NCI-H1436 treated with DMSO at 0.1 percent for 48 hours (cell line): ENCODE measurements at places on chromosomes 11 and 22.

- no peak for DNase-seq
These were observed 15.3 kb downstream of the MACROD1 start for GRCh38 chr11:64150481-64151239.

DNA sequence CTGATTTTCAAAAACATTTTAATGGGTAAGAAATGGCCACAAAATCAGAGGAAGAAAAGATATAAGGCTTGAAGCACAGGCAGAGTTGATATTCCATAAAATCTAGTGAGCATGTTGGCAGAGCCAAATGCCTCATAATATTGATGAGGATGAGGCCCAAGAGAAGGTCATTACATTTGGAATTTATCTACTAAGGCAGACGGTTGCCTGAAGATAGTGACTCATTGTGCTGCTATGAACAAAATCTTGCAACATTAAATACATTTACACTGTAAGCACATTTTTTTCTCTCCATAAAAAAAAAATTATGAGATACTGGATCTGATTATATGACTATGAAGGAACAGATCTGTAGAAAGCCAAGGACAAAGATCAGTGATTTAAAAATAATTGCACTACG lies 881.4 kb upstream of the CHORDC1 start:
- no peak for DNase-seq

- DNase-seq, result no peak
These were observed 56.5 kb downstream of the MED15 start for GRCh38 chr22:20563941-20564371.

DNA sequence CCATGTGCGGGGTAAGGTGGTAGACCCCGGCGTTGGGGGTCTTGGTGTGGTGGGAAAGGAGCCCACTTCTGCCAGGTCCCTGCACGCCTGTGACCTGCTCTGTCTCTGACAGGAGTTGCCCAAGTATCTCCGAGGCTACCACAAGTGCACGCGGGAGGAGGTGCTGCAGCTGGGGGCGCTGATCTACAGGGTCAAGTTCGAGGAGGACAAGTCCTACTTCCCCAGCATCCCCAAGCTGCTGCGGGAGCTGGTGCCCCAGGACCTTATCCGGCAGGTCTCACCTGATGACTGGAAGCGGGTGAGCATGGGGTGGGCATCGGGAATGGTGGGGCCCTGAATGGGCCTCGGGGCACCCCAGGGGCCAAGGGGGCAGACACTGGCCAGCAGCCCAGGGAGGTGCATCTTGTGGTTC lies 83.0 kb downstream of the MYO7A start:
- no peak for DNase-seq

DNA sequence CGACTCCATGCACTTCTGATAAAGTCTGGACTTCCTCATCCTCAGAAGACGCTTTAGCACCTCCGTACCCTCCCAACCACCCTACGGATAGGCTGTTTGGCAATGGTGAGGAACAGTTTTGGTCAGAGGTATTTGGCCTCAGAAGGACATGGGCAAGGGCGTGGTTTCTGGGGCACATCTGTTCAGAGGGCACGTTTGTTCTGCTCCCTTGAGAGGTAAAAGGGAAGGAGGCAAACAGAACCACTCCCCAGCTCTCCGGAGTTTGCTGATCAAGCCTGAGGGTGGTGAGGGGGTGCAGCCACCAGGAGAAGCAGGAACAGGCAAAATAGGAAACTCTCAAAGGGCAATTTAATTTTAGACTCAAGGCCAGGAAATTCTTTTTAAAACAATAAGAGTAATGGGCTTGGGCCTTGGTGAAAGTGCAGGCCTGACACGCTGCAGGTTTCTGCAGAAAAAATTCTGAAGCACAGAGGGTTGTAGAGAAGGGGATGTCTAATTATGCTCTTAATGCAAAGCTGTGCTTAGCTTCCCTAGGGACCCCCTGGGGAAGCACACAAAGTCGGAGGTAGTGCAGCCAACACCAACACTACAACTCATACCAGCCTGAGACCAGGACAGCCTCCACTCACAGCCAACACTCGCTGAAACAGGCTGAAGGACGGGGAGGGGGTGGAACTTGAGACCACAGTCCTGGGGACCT lies 23.3 kb downstream of the ETS1 start:
- no peak for DNase-seq

GRCh38 chr22:37318364-37319109 lies 36.2 kb downstream of the CYTH4 start:
- DNase-seq, result no peak

- no peak for DNase-seq
These were observed 46.3 kb downstream of the TRAF6 start for GRCh38 chr11:36463781-36464180.

GRCh38 chr22:27466778-27467438 lies 334.6 kb downstream of the MN1 start:
- DNase-seq, result no peak

DNA sequence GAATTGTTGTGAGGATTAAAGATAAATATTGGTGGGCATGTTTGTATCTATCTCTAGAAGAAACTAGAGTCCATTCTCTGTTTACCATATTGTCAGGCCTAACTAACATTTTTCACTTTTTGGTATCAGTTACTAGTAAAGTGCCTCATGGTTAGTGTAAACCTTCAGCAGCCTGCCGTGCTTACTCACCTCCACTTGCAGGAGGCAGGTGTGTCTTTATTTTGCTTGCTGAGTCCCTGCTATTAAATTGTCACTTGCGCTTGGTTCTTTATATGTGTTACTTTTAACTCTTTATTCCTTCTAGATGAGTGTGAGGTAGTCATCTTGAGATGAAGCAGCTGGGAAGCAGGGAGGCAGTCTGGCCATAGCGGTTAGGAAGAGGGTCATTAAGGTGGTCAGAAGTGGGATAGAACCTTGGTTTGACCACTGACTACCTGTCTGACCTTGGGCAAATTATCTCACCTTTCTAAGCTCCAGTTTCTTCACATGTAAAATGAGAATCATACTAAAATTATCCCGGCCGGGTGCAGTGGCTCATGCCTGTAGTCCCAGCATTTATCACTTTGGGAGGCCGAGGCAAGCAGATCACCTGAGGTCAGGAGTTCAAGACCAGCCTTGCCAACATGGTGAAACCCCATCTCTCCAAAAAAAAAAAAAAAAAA lies 21.2 kb downstream of the PPP6R3 start:
- DNase-seq, result no peak

GRCh38 chr11:8017071-8017470 lies 29.9 kb downstream of the EIF3F start:
- no peak for DNase-seq
